Aorta (tissue), 5 donors: ENCODE measurements at places on chromosomes 5 and 9. TPM values are rescaled to one million over a fixed set of nuclear protein-coding genes. Genes with fewer than 3 reads are reported as not detected.

- DNase-seq, result no peak
These were observed 694.5 kb downstream of the TLE1 start for GRCh38 chr9:80994892-80995291.

ANXA1 gene
- total RNA-seq, result 378 TPM

ESM1 gene
- 0.49 TPM for total RNA-seq

DNA sequence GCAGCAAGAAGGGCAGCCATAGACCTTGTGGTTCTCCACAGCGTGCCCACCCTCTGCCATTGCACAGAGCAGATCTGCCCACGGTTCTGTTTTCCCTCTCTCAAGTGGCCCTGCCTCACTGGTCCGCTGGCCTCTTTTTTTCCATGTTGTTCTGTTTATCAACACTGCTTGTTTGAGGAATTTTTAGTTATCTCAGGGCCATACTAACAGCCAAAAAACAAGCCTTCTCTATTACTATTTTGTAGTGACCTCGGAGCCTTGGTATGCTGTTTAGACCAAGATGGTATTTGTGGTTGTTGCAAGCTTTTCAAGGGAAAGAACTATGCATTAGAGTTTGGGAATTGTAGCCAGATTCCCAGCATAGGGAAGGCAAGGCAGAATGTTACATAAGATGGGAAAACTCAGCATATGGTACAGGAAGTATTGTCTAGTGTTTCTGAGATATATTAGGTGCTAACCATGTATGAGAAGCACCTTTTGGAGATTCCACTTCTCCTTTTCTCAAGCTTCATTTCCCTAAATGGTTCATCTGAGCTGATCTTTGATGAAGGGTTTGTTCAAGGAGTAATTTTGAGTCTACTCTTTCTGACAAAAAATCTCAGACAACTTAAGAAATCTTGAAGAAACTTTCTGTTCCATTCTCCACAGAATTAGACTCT, 54.3 kb downstream of the NUP214 start:
- no peak for DNase-seq

GRCh38 chr5:42507451-42508097, 84.3 kb downstream of the GHR start:
- no peak for DNase-seq

C9orf50 gene
- total RNA-seq, result 0.30 TPM

- no peak for DNase-seq
These were observed 67.1 kb downstream of the EHMT1 start for GRCh38 chr9:137685741-137686420.

DNA sequence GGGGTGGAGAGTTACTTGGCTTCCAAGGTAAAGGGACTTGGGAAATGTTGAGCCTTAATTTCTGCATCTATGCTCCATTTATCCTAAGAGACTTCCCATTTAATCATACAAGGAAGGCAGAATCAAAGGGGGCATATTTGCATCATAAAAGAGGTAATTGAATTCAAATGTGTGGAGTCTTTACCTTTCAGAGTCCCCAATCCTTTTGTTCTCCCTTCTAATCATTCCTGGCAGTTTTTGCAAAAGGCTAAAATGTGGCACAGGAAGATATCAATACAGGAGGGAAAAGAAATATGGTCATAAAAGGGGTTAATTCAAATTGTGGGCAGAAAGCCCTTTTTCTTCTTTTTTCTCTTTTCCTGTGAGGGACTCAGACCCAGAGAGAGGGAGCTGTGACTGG, 69.5 kb downstream of the SFXN1 start:
- no peak for DNase-seq

- no peak for DNase-seq
These were observed 1.2 kb upstream of the IL11RA start for GRCh38 chr9:34650816-34651215.

- DNase-seq, result no peak
These were observed 46.9 kb downstream of the ARHGEF37 start for GRCh38 chr5:149628221-149628620.

ASPN gene
- 79.8 TPM for total RNA-seq

FAM170A gene
- total RNA-seq, result not detected

CDX1 gene
- not detected for total RNA-seq

ANKRD20A1 gene
- 1.9 TPM for total RNA-seq

- DNase-seq, result no peak
These were observed 65.3 kb downstream of the OLFM1 start for GRCh38 chr9:135152614-135153334.

FREM1 gene
- 18.9 TPM for total RNA-seq

ANKRD31 gene
- total RNA-seq, result 0.24 TPM

FSD1L gene
- total RNA-seq, result 4.6 TPM

DNA sequence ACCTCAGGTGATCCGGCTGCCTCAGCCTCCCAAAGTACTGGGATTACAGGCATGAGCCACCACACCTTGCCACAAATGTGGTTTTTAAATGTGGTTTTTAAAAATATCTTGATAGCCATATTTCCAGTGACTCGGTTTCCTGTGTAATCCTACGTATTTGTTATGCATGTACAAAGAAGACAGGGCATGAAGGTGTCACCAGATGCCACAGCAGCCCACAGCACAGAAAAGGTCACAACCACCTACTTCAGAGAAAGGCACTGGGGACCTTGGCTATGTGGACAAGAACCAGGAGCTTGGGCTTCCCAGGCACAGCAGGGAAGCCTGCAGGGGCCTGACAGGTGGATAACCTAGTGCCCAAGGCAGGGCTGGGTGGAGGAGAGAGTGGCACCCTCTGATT, 38.0 kb downstream of the C9orf50 start:
- DNase-seq, result no peak

IL3 gene
- not detected for total RNA-seq

GRCh38 chr5:14252793-14253192, 109.7 kb downstream of the TRIO start:
- DNase-seq, result no peak

DNA sequence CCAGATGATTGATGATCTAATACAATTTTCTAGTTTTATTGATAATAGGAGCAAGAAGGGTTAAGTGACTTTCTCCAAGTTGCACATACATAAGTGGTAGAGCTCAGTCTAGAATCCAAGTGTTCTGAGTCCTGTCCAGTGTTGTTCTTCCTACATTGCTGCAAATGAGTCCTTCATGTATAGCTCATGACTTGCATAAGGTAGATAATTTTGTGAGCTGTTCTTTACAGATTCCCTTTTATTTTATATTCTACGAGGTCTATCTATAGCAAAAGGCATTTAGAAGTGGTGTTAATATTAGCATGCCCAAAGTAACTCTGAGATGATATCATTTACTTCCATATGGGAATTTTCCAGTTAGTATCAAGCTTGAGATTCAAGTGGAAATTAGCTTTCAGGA, 20.0 kb downstream of the MRPS30 start:
- no peak for DNase-seq

DNA sequence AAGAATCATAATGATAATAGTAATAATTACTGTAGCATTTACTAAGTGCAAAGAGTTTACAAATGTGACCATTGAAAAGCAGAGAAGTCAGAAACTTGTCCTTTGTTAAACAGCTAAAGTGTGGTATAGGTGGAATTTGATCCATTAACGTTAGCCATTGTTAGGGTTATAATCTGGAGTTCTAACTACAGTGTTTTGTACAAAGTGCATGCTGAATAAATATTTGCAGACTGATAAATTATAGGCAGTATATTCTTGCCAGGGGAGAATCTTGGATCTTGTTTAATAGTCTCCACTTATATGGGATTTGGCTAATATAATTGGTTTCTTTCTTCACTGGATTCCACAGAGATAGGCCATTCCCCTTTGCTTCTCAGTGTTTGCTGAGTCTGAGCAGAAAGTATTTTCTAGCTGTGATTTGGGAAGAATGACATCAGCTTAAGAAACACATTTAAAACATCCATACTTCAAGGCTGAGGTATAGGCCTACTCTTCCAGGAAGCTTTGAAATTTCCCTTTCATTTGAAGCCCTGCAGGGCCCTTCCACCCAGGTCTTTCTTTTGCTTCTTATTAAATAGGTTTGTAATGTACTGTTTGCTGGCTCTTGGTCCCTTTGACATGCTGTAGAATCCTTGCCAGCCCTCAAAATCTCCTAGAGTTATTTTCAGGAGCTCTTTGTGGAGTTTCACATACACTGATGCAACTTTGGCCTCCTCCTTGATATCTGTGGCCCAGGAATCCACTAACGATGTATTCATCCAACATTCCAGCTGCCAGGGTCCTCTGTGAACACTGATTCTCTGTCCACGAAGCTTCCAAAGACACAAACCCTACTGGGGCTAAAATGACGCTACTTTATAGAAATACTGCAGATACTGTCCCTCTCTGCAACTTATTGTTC, 51.4 kb downstream of the ATP10B start:
- DNase-seq, result no peak

GRCh38 chr5:177983763-177984583, 12.1 kb downstream of the PROP1 start:
- DNase-seq, result no peak

HCN1 gene
- not detected for total RNA-seq

- DNase-seq, result no peak
These were observed 685.1 kb upstream of the DMAC1 start for GRCh38 chr9:8484597-8485191.
